ENCODE measurements at places on chromosomes 2 and 18. TPM values are rescaled to one million over a fixed set of nuclear protein-coding genes. Genes with fewer than 3 reads are reported as not detected.

GRCh38 chr2:235494716-235495372, 1.0 kb downstream of the AGAP1 start:
- no peak for DNase-seq

- DNase-seq: no peak
Measured at GRCh38 chr18:24584813-24585212, 124.4 kb downstream of the HRH4 start.

DNA sequence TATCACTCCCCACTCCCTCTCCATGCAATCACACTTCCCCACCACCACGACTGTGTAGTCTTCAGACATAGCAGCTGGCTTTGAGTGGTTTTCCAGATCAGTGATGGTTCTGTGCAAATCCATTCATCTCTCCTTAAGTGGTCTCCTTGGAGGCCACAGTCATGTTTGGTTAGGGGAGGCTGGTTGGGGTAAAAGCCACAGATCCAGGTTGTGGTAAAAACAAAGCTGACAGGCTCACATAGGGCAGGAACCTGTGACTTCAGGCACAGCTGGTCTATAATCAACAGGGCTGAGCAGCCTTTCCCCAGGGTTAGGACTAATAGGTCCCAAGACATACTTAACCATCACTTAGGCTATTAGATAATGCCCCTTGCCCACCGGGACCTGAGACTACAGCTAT, 46.2 kb upstream of the FZD7 start:
- DNase-seq: no peak

DNA sequence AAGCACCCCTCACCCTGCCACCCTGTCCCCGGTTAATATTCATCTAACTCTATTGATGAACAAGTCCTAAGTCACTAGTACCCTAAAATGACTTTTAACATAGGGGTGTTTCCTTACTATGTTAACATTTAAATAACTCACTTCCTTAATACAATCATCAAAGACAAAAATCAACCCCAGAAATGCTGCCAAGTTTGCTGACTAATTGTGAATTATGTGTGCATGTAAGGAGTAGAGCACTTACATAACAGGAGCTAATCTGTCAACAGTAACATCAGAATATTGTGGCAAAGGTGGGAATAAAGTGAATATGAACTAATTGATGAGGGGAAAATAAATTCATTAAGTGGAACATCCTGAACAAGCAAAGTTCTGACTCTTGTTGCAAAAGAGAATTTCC, 81.4 kb upstream of the ERBB4 start:
- DNase-seq: no peak

- no peak for DNase-seq
Measured at GRCh38 chr18:57951999-57952774, 91.8 kb upstream of the NEDD4L start.

DNA sequence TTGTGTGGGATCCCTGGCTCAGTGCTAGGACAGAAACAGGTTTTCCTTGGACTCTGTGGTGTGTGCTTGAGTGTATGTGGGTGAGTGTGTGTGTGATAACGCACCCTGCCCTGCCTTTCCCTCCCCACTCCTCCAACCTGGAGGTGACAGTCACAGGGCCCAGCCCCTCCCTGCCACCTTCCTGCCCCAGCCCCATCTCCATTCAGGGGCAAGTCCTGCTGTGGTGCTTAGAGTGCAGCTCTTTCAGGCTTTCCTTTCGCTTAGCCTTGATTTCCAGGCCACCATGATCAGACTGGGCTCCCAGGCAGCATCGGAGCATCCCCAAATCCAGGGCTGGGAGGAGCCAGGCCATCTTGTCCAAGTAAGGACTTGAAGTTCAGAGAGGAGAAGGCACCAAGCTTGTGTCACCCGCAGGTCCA, 185.2 kb downstream of the ZFP36L2 start:
- no peak for DNase-seq

DNA sequence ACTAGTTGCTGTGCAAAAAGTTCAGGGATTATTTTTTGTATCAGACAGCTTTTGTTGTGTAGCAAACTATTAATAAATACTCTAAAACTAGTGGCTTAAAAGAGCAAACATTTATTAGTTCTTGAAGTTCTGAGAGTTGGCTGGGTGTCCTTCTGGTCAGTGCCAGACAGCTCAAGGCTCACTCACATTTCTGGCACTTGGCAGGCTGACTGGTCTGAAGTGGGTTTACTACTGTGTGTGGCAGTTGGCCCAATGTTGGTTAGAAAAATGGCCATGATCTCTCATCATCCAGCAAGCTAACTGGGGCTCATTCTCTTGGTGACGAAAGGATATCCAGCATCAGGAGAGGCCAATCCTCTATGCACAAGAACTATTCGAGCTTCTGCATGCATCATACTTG, 71.4 kb upstream of the ZNF385B start:
- no peak for DNase-seq

DNA sequence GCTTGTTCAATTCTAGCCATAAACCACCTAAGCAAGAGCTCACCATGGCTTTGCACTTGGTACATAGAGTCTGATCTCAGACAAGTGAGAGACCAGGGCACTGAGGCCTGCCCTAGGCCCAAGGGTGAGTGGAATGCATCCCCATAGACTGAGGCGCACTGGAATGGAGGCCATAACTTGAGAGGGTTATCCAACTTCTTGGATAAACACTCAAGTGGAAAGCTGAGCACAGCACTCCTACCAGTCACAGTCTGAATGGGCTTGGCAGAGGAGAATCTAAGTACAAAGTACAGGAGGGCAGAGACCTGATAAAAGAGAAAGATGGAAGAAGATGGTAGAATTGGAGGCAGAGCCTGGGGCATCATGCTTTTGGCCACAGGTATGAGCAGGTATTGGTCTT, 30.4 kb upstream of the CASP10 start:
- DNase-seq: no peak

DNA sequence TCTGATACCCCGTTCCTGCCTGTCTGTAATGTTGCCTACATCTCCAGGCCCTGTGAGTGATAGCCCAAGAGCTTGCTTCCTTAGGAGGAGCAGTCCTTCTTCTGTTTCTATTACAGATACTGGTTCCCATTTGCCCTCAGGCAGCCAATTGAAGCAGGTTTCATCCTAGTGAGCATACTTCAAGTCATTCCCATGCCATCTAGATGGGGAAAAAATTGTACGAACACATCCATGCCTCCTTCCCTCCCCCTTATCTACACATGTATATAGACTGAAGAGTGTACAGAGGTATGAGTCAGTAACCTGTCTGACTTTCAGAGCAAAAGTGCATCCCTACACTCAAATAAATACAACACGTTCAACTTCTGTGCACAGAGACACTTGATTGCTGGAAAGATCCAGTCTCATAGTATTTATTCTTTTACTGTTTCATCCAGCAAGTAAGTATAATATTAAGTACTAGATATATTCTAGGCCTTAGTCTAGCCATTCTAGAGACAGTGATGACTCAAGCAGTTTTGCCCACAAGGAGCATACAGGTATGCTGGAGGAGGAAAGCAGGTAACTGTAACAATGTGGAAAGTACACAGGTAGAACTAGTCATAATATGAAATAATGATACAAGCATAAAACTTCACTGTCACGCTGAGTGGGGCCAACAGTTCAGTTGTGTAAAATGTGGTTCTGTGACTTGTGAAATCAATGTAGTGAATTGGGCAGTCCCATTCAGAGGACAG, 153.4 kb downstream of the MGAT5 start:
- no peak for DNase-seq

Gene APOB
- polyA plus RNA-seq: 2.1 TPM

Gene SP5
- polyA plus RNA-seq: 2.7 TPM

Gene UPP2
- polyA plus RNA-seq: 2.3 TPM

Gene HTR2B
- 12.5 TPM for polyA plus RNA-seq

Gene AQP12B
- polyA plus RNA-seq: 0.72 TPM

Gene XDH
- polyA plus RNA-seq: 0.05 TPM

Measured in left renal cortex interstitium (tissue), 4 donors.